ENCODE measurements at places on chromosomes 11 and 22. TPM values are rescaled to one million over a fixed set of nuclear protein-coding genes. Genes with fewer than 3 reads are reported as not detected.

GRCh38 chr11:9047964-9048523 lies 43.4 kb downstream of the SCUBE2 start:
- no peak for DNase-seq

- DNase-seq: no peak
Measured at GRCh38 chr11:115146425-115146824, 357.8 kb downstream of the CADM1 start.

GRCh38 chr11:21545699-21546098 lies 647.2 kb upstream of the ANO5 start:
- no peak for DNase-seq

DNA sequence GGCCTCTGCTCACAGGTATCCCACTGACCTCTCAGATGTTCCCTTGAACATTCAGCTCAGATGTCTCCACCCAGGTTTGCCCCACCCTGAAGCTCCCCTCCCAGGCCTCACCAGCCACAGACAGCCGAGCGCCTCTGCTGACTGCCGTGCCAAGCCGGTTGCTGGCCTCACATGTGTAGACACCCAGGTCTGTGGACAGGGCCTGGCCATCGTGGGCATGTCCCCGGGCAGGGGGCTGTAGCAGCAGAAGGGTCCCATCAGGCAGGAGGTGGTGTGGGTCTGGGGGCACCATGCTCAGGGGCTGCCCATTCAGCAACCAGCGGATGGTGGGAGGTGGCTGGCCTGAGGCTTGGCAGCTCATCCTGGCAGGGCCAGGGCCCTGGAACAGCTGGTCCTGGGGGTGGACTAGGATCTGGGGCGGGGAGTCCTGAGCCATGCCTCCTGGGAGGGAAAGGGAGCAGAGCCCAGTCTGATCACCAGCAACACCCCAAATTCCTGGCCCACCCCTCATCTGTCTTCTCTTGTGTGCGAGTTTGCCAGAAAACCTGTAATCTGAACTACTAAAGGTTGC lies 759 bp downstream of the ROBO4 start:
- DNase-seq: no peak

DNA sequence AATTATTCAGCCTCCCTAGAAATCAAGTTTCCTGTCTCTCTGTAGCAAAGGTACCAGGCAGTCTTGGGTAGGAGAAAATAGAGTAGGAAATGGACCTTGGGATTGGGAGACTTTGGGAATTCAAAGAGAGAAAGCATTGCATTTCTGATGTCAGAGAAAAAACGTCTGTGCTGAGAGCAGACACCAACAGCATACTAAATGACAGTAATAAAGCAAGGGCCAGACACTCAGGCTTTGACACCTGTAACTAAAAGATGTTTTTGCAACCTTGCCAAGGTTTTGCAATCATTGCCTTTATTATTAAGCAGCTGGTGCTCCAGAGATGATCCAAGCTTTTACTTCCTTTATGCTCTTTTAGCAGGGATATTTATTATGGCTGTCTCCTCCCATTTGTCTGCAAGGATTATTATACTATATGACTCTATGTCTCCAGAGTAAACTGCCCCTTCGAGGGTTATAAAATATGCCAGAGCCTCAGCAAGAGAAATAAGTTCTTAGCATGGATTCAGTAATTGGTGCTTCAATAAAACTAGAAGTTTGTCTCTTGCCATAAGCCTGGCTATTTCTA lies 85.2 kb upstream of the GRAMD1B start:
- no peak for DNase-seq

- no peak for DNase-seq
Measured at GRCh38 chr11:134861490-134862104, 449.6 kb upstream of the B3GAT1 start.

- DNase-seq: no peak
Measured at GRCh38 chr11:41446566-41446965, 12.9 kb downstream of the LRRC4C start.

Gene PAX6
- total RNA-seq: 2.0 TPM

DNA sequence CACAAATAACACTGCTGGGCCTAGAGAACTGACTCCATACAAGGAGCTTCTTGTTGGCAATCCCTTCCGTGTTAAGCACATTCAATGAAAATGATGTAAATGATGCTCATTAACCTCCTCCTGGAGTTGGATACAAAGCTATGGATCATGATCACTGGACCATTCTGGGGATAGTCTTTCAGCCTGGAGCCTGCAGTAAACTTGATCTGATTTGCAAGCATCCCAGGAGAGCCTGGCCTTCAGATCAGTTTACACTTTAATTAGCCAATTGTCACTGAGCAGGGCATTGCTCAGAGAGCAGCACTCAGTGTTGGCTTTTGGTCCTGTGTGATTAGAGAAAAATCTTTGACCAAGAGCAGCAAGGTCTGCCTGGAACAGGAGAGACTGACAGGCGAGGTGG lies 45.6 kb downstream of the ARFGAP3 start:
- DNase-seq: no peak

- no peak for DNase-seq
Measured at GRCh38 chr11:86481399-86481798, 106.7 kb downstream of the CCDC81 start.

DNA sequence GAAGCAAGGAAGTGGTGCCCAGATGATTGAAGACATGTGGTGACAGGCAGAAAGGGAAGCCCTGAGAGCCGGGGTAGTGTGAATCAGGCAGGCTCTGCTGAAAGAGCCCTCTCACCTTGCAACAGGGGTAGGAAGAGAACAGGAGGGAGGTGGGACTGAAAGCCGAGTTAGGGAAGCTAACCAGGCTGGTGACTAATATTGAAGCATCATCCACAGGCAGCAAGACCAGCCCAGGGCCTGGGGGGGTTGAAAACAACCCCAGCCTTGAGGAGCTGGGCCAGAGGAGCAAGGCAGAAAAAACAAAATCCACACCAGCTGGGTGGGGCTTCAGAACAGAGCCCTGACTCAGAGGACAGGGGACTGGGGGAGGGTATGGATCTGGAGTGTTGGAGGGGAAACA lies 35.0 kb upstream of the CRTAM start:
- DNase-seq: peak; percentile 93

- no peak for DNase-seq
Measured at GRCh38 chr11:60242740-60243239, at the start of gene MS4A4E. Gene MS4A4E, minus strand, starts transcription at chr11:60243137. Its CDS starts 13,082 bp downstream, at chr11:60230055.

GRCh38 chr22:26884921-26885320 lies 227.5 kb downstream of the MIAT start:
- no peak for DNase-seq

GRCh38 chr11:122339436-122340060 lies 223.5 kb upstream of the BLID start:
- DNase-seq: no peak

- DNase-seq: no peak
Measured at GRCh38 chr11:112345706-112346105, 85.0 kb upstream of the PLET1 start.

Gene SCGB1D2
- not detected for total RNA-seq

DNA sequence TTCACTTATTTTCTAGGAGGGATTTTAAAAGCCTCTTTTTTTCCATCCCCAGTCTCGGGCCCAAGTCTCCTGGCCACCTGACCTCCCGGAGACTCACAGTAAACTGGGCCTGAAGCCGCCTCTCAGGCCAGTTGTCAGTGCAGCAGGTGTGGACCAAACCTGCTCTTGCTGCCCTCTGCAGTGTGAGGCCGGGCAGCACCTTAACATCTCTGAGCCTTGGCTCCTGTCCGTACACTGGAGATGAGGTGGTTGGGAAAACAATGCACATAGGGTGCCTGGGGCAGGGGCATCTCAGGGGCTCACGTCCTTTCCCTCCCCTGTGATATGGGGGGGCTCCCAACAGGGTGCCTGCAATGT lies 45.1 kb downstream of the PHF21B start:
- no peak for DNase-seq

Gene NOX4
- 16.6 TPM for total RNA-seq

DNA sequence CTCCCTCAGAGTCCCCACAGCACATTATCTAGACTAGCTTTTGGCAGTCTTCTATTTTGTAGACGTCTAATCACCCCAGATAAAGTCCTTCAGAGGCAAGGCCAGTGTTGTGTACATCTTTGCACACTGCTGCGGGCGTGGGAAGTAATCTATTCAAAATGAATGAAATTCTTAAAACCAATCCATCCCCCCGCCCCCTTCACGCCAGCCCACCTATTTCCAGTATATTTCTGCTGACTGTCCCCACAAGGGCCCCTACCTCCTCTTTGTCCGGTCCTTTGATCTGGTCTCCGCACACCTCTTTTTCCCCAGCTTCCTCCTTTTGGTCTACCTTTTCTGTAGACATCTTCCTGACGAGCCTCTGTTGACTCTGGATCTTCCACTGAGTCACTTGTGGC lies 375 bp downstream of the BSCL2 start:
- DNase-seq: no peak

Gene C1QTNF4
- not detected for total RNA-seq

DNA sequence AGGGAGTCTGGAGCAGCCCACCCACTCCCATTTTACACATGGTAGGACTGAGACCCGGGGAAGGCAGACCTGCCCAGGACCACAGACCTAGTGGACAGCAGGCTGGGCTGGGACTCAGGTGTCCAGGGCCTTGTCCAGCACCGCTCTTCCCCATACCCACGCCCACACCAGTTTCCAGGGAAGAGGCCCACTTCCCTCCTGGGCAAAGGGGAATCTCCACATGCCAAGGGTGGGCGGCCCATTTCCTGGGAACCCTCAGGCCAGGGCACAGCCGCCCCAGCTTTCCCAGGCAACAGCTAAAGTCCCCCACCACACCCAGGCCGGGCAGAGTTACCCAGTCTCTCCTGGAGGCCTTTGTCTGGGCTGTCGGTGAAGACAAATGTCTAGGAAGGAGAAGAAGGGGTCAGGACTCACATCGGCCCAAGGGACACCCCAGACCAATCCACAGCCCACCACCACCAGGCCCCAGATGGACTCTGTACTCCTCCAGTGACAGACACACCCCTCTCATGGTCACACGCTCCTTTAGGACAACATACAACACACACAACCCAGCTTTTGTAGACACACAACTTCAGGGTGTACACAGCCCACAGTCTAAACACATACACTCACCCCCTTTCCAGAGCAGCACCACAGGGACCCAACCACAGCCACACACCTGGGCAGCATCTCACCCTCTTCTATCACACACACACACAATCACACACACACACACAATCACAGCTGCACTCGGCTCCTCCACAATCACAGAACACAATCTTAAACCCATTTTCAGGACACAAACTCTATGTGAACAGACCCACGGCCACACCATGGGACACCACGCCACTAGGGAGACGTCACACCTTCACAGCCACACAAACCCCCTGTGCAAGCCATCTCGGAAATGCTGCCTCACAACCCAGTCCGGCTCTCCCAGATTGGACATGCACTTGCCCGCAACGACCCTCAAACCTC lies 5.5 kb downstream of the MFNG start:
- no peak for DNase-seq

- peak; percentile 91 for DNase-seq
Measured at GRCh38 chr11:114678125-114679036, at the start of gene NXPE2. Gene NXPE2, plus strand, starts transcription at chr11:114678527. Its CDS starts 49 bp downstream, at chr11:114678576.

Gene NXPE2
- total RNA-seq: not detected

DNA sequence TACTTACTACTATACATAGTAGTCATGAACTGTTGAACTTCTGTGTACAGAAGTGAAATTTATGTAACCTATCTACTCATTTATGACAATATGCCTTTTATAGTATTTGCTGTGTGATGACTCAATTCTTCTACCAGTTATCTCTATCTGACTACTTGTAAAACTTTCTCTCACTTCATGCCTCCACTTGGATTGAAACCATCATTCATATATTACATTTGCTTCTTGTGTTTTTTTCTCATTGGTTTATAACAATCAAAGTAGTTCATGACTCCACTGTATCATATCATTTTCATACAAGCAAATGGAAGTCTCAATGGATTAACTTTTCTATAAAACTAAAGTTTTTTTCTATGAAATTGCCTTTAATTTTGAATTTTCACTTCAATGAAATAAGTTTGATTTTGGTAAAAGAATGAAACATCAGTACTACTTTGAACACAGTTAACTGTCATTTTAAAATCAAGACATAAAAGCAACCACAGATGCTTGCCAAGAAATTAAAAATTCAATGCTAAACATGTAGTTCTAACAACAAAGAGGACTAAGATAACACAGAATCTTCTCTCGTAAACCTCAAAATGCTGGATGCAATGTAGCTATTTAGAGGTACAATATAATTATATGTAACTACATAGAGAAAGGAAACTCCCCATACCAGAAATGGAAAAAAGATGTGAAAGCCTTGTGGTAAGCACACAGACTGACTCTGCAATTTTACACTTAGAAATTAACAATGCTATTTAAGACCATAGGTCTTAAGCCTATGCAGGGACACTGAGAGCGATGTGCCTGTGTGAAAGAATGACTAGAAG lies 27.6 kb upstream of the EXPH5 start:
- peak; percentile 38 for DNase-seq

DNA sequence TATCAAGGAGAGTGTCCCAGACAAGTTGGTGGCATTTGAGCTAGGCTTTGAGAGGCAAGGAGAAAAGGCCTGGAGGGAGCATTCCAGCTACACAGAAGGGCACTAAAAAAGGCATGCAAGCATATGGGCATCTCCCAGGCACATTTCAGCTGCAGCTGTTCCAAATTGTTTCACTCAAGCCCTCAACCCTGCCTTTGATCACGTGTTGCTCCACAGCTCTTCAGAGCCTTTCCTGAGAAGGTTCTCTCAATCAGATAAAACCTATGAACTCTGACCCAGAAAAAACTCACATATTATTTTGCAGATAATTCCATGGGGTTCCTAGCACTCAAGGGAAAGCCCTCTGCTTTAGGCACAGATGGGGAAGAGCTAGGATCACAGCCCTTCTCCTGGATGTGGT lies 24.4 kb upstream of the HSPA8 start:
- DNase-seq: no peak

All from HT1080 (cell line).